GDM1 (cell line): ENCODE measurements at places on chromosomes 16 and 17.

GRCh38 chr17:56690441-56691291, 97.2 kb downstream of the NOG start:
- no peak for DNase-seq

DNA sequence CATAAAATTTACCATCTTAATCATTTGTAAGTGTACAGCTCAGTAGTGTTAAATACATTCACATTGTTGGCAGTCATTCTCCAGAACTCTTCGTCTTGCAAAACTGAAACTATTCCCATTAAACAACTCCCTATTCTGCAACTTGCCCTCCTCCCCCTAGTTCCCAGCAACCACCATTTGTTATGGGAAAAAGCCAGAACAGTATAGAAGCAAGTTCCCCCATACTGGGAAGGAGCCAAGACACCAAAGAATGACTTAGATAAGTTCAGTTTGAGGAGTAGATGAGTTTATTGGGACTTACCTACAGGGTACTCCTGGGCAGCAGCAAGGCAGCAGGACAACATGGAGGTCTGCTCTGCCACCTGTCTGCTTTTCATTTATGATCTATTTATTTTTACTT, 39.3 kb upstream of the TEKT1 start:
- no peak for DNase-seq

DNA sequence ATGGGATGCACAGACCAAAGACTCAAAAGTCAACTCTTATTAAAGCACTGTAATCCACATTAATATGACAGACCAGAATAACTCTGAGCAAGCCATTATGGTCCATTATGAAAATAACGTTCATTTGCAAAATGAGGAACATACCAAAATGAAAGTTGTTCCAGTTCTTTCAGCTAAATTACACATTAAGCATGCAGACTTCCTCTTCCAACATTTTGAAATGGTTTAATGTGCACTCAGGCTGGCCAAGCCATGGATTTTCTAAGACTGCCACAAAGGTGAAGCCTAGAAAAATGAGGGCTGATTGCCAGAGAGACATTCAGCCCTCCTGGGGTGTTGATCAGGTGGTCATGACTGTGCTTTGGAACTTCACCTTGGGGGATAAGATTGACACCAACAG, 56.7 kb upstream of the NOG start:
- no peak for DNase-seq

DNA sequence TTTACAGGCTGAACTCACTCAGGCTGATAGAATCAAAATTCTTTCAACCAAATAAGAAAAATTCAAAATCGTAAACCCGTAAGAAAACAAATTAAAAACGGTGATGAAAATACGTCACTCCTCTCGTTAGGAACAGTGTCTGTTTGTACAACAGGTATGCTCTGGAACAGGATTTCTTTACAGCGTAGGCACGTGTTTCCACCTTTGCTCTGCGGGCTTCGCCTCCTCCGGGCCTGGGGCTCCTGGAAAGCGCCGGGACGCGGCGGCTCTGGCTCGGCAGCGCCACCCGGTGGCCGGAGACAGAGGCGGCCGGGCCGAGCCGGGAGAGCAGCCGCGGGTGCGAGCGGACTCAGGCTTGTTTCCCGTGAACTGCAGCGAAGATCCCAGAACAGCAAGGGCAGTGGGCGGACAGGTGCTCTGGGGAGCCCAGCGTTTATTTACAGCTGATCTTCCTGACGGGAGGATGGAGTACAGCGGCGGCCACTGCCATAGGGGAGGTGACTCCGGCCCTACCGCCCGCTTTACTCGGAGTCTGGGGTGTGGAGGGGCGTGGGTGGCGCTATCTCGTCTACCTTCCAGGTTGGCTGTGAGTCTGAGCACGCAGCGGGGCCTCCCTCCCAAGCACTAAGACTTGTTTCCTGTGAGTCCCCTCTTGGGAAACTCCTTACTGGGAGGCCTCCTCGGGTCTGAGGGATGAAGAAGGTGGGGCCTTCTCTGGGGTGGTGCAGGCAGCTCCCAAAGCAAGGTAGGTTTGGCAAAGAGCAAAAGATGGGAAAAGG, 40.5 kb upstream of the ATP2A3 start:
- peak; percentile 58 for DNase-seq

DNA sequence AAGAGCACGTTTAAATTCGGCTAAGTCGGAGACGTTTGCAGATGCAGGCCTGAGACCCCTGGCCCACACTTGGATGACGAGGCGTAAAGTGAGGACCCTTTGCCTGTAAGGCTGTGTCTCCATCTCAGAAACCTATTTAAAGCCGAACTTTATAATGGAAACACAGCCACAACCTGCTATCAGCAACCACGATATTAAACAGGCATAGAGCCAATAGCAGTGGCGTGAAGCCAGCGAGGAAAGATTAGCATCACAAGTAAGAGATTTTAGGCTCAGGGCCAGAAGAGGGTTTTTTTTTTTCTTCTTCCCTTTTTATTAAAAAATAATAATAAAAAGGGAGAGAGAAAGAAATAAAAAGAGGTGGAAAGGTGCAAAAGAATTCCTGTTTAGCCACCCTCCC, 111.3 kb upstream of the NOL11 start:
- no peak for DNase-seq

DNA sequence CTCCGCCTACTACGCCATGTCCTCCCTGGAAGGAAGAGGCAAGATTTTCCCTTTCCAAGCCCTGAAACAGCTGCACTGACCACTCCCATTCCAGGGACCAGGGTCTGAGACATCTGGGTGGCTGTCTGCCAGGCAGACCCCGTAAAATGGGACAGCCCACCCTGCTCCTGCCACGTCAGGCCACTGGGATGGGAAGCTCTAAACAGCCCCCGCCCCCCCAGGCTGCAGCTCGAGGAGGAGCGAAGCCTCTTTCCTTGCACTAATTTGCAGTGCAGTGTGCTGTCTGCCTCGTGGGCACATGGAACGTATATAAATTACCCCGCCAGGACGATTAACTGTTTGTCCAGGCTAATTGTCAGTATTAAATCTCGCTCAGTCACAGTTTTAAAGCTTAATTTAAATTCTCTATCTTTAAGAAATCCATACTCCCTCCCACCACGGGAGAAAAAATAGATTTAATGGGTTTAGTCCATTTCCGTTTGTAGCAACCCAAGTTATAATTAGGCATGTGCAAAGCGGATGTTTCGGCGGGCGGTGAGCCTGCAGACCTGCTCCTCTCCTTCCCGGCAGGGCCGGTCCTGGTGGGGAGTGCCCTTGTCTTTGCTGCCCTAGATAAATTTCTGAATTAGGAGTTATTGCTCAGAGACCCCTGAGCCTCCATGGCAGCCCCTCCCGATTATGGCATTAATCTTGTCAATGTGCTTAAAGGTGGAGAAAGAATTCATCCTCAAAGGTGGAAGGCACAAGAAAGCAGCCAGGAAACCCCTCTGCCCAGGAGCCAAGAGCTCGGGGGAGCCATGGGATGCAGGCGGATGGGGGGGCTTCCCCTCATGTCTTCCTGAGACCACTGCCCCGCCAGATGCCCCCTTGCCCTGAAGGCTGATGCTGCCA, 268.0 kb upstream of the TNRC6C start:
- DNase-seq = peak; percentile 33

DNA sequence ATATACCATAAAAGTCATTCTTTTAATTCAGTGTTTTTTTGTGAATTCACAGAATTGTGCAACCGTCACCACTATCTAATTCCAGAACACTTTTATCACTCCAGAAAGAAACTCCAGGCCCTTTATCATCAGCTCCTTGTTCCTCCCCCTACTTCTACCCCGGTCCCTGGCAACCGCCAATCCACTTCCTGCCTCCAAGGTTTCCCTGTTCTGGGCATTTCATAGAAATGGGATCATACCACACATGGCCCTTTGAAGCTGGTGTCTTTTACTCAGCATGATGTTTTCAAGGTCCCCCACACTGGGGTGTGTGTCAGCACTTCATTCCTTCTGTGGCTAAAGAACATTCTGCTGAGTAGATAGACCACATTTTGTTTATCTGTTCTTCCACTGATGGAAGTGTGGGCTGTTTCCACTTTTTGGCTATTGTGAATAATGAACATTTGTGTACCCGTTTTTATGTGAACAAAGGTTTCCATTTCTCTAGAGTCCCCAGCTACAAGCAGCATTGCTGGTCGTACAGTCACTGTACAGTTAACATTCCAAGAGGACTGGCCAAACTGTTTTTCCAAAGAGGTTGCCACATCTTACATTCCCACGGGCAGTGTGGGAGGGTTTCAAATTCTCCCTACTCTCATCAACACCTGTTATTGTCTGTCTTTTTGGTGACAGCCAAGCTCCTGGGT, 75.8 kb upstream of the ZNF469 start:
- no peak for DNase-seq
